Ammon's horn (tissue), 1 donor: ENCODE measurements at places on chromosomes 6 and 20.

DNA sequence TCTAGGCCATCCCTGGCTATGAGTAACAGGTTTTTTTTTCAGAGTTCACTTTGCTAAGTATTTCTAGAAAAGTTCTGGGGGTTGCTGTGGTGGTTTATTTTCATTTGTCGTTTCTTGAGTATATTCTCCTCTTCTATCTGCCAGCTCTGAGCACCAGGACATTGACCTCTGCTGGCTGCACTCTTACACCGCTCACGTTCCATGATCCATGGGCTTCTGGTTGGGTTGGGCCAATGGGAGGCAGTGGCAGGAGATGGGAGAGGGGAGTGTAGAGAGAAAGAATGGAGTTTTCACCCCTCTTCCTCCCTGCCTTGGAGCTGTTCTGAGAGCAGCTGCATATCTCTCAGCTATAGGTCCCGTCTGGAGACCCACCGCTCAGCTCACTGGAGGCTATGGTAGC, 161.0 kb upstream of the ATXN1 start:
- no peak for DNase-seq

DNA sequence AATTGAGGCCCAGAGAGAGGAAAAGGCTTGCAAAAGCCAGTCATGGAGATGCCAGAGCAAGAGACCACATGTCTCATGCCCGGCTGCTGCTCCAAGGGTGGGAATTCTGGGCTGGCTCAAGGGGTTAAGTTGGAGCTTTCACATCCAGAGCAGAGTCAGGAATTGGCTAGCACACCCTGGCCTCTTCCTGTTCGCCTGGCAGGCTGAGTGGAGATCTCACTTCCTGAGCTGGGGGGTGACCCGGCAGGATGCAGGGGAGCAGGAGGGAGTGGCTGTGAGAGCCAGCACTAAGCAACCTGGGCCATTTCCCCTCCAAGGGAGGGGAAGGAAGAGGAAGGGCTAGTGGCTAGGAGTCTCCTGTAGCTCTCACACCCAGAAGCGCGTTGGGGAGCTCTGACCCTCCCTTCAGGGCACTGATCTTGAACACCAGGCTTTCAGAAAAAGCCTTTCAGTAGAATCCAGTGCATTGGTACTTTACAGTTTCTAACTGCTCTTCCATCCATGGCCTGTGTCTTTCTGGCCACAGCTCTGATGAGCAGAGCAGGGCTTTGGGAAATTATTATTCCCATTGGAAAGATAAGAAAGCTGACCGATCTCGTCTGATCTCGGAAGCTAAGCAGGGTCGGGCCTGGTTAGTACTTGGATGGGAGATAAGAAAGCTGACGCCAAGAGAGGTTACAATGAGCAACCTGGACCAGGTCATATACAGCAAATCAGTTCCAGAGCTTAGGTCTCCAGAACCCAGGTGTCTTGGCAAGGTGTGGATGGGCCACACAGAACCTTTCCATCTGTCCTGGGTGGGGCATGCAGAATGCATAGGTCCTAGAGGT, 2.2 kb upstream of the CCM2L start:
- no peak for DNase-seq

GRCh38 chr6:160202411-160202810, 56.2 kb downstream of the SLC22A2 start:
- no peak for DNase-seq

GRCh38 chr20:21389368-21389767, 8.0 kb downstream of the NKX2-4 start:
- no peak for DNase-seq

DNA sequence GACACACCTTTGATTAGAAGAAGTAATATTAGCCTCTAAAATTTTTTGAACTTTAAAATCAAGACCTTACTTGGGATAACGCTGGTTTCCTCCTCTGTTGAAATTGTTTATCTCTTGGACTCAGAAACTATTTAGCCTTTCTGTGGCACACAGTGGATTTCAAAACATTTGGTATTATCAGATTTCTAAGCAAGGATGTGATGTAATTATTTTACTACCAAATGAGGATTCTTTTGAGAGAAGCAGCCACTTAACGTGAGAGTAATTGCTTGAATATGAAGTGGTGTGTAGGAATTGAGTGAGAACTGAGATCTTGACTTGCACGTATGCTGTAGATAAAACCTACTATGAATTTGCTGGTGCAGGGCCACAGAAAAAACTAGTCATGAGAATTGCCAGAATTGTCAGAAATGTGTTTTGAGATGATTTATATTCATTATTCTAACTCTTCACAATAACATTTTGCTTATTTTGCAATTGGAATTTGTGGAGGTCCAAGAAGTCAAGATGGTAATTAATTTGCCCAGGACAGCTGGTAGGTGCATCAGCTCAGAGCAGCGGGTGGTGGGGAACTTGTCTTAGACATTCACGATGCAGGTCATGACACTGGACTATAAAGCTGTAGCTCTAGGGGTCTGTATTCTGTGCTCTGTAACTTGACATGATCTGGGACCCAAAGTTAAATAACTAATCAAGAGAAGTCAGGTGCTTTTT, 53.4 kb downstream of the AKAP12 start:
- no peak for DNase-seq

- no peak for DNase-seq
Measured at GRCh38 chr6:138514860-138515540, 15.7 kb upstream of the NHSL1 start.

GRCh38 chr6:165769401-165769800, 106.4 kb upstream of the PDE10A start:
- no peak for DNase-seq

- DNase-seq: no peak
Measured at GRCh38 chr6:56009636-56010035, 134.2 kb upstream of the BMP5 start.

GRCh38 chr6:109854541-109855308, 123.4 kb upstream of the GPR6 start:
- DNase-seq: no peak

- DNase-seq: no peak
Measured at GRCh38 chr6:4318321-4318720, 182.9 kb upstream of the ECI2 start.

GRCh38 chr20:63319164-63320040, 26.4 kb downstream of the COL20A1 start:
- DNase-seq: no peak

- DNase-seq: no peak
Measured at GRCh38 chr6:20217891-20218290, 5.6 kb upstream of the MBOAT1 start.

DNA sequence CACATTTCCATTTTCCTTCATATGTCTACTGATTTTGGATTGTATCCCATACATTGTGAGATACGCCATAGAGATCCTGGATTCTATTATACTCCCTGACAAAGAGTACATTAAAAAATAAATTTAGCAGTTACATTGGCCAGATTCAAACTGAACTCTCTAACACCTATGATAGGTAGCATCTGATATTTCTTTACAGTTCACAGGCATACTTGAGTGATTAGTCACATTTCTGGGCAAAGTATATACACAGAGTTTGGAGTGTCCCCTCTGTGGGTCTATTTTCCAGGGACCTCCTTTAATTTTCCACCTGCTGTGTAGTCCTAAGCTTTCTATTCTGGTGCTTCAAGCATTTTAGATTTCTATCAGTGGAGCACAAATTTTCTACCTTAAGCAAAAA, 96.4 kb downstream of the TBC1D32 start:
- DNase-seq: no peak

DNA sequence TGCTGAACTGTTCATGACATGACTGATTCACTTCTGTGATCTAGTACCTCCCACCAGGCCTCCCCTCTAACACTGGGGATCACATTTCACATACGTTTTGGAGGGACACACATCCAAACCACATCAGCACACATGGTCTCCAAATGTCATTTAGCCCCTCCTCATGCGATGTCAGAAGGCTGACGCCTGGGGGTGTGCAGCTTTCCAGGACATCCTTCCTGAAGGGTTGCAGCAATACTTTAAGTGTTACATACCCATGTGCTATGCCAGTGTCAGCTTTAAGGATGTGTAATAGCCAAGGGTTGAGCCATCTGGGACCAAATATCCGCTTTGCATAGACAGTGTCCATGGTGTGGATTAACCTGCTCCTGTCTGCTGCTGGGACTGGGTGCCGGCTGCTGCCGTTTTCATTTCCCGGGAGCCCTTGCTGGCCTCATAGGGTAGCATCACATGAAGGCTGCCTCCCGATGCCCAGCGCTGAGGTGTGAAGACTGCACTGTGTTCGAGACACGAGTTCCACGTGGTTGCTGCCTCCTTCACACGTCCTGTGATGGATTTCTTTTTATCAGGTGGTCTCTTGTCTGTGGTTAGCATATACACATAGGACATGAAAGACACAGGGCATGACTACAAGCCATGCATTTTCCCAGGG, 219.0 kb downstream of the THBS2 start:
- DNase-seq: no peak
